ENCODE measurements at places on chromosomes 4 and X.

DNA sequence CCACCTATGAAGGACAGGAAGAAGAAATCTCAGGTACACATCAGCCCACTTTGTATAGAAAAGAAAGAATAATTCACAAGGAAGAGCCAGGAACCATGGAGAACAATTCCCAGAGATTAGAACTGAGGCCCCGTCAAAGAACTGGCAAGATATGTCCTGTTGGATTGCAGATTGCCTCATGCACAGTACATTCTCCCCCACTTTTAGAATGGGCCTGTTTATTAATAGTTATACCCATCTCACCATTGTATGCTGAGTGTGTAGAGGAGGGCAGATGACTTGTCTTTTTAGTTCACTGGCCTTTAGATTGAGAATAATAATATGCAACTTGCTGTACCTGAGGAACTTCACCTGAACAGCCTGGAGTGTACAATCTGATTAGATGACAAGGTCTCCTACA, 315.6 kb upstream of the HAND2 start:
- no peak for DNase-seq

DNA sequence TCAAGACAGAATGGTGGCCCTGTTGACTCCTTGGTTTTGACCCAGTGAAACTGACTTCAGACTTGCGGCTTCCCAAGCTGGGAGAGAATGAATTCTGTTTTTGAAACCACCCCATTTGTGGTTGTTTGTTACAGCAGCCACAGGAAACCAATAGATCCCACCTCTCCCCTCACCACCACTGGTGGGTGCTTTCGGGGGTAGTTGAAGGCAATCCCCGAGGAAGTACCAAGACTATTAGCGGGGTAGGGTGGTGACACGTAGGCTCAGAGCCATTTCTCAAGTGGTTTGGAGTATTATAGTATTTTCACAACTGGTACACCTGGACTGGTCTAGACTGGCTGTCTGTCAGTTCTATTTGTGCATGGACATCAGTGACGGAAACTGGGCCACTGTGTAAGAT, 189.1 kb upstream of the RBPJ start:
- DNase-seq, result no peak

DNA sequence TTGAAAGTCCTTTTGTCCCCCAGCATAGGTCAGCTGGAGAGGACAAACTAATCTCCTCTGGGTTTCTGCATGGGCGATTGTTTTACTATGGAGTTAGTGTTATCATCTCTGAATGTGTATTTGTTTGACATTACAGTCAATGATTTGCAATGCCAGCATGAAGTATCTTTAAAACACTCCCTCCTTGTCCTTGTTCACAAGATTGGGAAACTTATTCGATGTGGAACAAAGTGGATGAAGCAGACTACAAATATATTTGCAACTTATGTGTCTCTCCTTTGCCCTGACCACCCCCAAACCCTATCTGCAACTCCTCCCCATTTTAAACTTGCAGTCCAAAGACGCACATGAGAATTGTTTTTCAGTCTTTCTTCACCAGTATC, 1.5 kb upstream of the PITX2 start:
- DNase-seq, result no peak

DNA sequence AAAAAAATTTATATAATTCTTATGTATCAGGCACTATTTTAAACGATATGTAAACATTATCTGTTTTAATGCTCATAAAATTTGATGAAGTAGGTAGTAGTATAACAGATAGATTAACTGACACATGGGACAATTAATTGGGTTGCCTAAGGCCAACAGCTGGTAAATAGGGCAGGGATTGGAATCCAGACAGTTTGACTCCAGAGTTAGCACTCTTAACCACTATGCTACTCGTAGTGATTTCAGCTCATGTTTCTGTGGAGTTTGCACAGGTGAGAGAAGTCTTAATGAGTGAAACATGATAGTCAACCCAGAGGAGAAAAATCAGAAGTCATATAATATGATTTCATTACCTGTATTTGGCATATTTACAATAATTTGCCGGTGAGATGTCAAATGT, 126.0 kb upstream of the WDFY3 start:
- no peak for DNase-seq

- no peak for DNase-seq
These were observed 25.4 kb downstream of the RBPJ start for GRCh38 chr4:26346203-26346620.

DNA sequence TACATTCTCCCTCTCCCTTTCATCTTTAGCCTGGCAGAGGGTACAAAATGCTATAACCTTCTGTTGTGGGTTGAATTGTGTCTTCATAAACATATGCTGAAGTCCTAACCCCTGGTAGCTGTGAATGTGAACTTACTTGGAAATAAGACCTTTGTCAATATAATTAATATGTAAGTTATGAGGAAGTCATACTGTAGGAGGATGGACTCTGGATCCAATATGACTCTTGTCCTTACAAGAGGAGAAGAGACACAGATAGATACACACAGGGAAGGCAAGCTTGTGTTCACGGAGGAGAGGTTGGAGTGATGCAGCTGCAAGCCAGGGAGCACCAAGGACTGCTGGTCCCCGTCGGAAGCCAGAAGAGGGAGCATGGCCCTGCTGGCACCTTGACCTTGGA, 94.7 kb downstream of the SLC2A9 start:
- no peak for DNase-seq

GRCh38 chr4:89469930-89470375, 162.4 kb upstream of the GPRIN3 start:
- DNase-seq, result no peak

DNA sequence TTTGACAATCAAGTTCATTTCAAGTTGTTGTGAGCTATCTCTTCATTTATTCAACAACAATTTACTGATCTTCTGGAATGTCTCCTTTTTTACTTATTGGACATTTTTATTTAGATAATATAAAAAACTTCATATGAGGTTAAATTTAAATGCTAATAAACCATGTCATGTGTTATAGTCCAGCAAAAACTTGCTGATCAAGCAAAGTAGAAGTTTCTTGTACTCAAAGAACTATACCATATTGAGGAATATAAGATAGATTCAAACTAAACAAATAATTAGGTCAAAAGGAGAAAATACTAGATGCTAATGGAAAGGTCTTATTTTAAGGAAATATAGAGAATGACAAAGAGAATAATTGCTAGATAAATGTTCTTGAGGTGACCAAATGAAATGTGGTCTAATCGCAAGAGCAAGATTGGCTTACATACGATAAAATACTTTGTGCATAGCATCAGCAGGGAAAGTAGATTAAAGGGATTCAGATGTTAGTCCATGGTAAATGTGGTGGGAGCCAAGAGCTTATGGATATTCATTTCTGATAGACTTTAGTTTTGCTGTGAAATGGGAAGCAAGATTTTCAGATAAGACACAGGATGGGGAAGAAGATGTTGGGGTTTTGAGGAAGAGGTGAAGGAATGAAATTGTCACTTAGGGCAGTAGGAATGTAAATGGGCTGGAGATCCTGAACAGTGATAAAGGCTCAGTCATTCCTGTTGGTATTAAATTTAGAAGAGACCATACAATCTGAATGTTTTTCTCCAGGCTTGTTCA, 229.5 kb downstream of the MAPK10 start:
- no peak for DNase-seq
